ENCODE measurements at places on chromosomes 5 and 9. TPM values are rescaled to one million over a fixed set of nuclear protein-coding genes. Genes with fewer than 3 reads are reported as not detected.

DNA sequence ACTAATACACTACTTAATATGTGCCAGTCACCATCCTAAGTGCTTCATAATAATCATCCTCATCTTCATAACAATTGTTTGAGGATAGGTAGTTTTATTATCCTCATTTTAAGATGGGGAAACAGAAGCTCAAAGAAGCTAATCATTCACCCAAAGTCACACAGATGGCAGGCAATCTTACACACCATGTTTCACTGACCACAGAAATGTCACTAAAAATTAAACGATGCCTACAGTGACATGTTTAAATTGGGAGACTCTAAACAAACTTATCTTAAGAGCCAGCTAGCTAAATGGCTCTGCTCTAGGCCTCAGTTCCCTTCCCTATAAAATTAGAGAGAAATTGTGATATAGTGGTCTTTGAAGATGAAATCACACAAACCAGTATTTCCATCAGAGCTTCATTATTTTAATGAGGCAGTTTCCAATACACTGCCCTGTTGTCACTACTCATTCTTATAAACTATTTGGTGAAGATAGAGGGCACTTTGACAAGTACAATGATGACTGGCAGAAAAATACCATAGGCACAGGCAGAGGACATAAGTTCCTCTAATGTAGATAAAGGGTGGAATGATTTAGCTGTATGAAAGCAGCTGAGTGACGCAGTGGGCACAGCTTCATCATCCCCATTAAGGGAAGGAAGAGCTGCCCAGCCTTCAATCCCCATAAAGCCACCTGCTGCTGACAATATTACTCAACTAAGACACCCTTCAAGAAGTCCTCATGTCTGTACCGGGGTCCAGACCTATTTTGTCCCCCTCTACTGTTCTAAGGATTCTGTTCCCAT lies 224.1 kb downstream of the ACTL7B start:
- no peak overlapping the region for H3K4me3 ChIP-seq
- DNase-seq: no peak

The DEPDC1B gene
- total RNA-seq: 2.1 TPM

The CBY3 gene
- total RNA-seq: not detected

- H3K27me3 ChIP-seq: no peaks in the 10 kb centered on the region
- no peak overlapping the region for H3K4me3 ChIP-seq
- no peak overlapping the region for H3K27ac ChIP-seq
These were observed 145.2 kb upstream of the IQGAP2 start for GRCh38 chr5:76257897-76258296.

The PAIP2 gene
- 85.2 TPM for total RNA-seq

- H3K36me3 ChIP-seq: no peaks in the 10 kb centered on the region
- DNase-seq: no peak
- H3K4me3 ChIP-seq: no peak overlapping the region
- H3K27me3 ChIP-seq: no peaks in the 10 kb centered on the region
- H3K4me1 ChIP-seq: no peaks in the 10 kb centered on the region
These were observed 54.2 kb upstream of the BASP1 start for GRCh38 chr5:17163221-17163620.

DNA sequence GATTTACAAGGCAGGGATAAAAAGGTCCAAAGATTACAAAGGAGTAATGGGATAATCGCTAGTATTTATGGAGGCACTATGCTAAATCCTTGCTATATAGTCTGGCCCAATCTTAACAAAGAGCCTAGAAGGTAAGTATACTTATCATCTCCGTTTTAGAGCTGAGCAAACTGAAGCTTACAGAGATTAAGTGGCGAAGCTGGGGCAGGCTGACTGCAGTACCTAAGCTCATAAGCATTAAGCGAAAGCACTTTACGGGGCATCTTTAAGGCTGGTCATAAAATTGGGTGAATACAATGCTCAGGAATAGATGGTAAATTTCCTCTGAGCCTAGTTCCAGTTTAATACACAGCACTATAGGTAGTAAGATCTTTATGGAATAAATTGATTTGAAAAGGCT lies 30.0 kb upstream of the ZNF366 start:
- DNase-seq: no peak
- H3K4me3 ChIP-seq: no peak overlapping the region
- H3K36me3 ChIP-seq: no peaks in the 10 kb centered on the region
- H3K4me1 ChIP-seq: no peaks in the 10 kb centered on the region
- H3K27me3 ChIP-seq: no peaks in the 10 kb centered on the region

GRCh38 chr9:124277420-124277819 lies 19.7 kb downstream of the NEK6 start:
- no peak overlapping the region for H3K4me3 ChIP-seq
- peak overlapping the region; percentile 77 for H3K27ac ChIP-seq
- no peaks in the 10 kb centered on the region for H3K36me3 ChIP-seq
- H3K27me3 ChIP-seq: no peaks in the 10 kb centered on the region
- DNase-seq: no peak
- H3K4me1 ChIP-seq: peaks cover 88% of the 10 kb centered on the region

Data from spleen (tissue), 13 donors.